ENCODE measurements at places on chromosomes 3 and 15.

- DNase-seq: no peak
These were observed 25.7 kb downstream of the AMOTL2 start for GRCh38 chr3:134348524-134348923.

DNA sequence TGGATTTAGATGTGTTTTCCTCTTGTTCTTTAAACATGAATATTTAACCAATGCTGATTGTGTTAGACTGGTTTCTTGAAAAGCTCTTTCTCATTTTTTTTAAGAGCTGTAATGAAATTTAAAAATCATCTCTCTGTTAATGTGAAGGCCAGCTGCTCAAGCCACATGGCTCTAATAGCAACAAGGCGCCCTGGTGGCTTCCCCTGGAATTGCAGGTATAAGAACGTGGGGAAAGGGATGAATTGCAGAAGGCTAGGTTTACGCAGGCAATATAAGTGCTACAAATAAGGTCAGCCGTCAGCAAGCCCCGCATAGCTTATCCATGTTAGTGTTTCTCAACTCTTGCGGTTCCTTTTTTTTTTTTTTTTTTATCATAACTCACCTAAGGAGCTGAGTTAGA is 108.5 kb downstream of the SAMMSON start:
- DNase-seq: peak; percentile 6

DNA sequence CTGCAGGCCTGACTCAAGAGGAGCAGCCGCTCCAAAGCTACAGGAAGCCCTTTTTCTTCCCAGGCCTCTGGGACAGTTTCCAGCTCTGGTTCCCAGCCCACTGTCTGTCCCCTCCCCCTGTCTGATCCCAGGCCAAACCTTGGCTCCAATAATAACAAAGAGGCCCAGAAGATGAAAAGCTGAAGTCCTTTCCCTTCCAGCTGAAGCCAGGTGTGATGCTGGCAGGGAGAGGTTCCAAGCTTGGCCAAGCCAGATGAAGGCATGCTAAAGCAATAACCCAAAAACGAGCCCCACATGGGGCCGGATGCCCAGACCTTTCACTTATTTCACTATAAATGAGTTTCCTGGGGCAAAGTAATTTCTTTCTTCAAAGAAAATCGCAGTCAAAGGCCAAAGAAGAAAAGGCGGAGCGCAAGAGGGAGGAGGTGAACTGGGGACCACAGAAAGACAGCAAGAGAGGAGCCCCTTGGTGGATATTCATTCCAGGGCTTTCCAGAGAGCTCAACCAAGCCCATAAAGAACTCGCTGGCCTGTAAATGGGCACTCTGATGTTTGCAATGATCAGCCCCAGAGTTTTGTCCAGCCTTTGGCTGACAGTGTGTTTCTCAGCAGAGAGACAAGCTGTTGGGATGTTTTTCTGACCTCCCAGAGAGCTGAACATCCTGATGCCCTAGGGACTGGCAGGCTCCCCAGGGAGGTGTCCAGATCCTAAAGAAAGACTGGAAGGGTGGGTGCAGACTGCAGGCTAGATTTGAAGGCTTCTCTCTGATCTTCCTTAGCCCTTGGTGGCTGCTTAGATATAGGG is 157.6 kb downstream of the UACA start:
- DNase-seq: no peak

GRCh38 chr15:70420948-70421482 is 323.3 kb upstream of the TLE3 start:
- no peak for DNase-seq

- no peak for DNase-seq
These were observed 27.0 kb downstream of the C2CD4B start for GRCh38 chr15:62138124-62138523.

GRCh38 chr15:55528812-55529211 is 20.8 kb upstream of the DNAAF4 start:
- no peak for DNase-seq

- DNase-seq: no peak
These were observed 11.2 kb downstream of the EBLN2 start for GRCh38 chr3:73072634-73073033.

DNA sequence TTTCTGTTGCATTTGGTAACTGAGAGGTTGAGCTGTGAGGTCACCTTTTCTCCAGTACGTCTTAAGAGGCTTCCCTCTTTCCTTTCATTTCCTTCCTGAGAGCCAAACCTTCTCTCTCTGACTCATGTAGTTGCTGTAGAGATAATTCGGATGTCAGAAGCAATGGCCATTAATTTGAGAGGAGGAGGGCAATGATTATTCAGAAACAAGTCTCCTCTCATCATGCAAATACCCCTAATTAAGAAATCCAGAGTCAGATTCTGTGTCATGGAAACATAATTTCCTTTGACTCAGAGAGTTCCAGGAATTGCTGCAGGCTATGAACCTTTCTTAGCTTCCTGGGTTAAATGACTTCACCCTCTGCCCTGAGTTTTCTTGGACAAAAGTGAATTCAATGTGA is 59.0 kb upstream of the GSK3B start:
- no peak for DNase-seq

DNA sequence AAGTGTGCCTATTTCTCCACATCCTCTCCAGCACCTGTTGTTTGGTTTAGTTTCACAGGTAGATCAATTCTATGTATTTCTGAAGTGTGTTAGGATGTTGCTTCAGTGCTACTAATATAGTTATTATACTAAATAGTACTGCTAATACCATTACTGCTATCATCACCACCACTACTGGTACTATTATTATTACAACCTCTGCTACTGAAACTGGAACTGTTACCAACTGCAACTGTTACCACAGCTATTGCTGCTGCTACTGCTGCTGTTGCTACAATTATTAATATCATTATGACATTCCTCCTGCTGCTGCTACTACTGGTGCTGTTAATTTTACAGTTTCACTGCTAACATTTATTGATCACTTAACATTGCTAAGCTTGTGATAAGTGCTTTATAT is 8.3 kb upstream of the LMOD3 start:
- DNase-seq: no peak

- no peak for DNase-seq
These were observed 1468.9 kb upstream of the GBE1 start for GRCh38 chr3:83230376-83230775.

DNA sequence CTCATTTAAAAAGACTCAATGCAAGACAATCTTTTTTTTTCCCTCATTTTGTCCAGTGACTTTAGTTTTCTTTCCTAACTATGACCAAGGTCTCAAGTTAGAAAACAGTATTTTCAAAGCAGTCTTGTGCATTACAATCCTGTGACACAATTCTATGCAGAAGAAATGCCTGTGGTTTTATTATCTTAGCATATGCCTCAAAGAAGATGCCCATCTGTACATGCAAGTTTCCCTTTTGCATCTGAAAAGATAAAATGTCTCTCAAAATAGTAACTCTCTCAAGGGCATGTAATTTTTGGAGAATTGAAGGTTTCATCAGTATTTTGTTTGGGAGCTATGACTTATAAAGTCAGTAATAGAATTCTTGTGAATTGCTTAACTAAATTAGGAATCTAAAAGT is 292.0 kb upstream of the SUCLG2 start:
- no peak for DNase-seq

Data from hematopoietic multipotent progenitor cell treated with erythropoietin and hydrocortisone succinate and interleukin-3 and kit ligand, for 15 days (in vitro differentiated cells).